ENCODE measurements at places on chromosomes 11 and 22.

DNA sequence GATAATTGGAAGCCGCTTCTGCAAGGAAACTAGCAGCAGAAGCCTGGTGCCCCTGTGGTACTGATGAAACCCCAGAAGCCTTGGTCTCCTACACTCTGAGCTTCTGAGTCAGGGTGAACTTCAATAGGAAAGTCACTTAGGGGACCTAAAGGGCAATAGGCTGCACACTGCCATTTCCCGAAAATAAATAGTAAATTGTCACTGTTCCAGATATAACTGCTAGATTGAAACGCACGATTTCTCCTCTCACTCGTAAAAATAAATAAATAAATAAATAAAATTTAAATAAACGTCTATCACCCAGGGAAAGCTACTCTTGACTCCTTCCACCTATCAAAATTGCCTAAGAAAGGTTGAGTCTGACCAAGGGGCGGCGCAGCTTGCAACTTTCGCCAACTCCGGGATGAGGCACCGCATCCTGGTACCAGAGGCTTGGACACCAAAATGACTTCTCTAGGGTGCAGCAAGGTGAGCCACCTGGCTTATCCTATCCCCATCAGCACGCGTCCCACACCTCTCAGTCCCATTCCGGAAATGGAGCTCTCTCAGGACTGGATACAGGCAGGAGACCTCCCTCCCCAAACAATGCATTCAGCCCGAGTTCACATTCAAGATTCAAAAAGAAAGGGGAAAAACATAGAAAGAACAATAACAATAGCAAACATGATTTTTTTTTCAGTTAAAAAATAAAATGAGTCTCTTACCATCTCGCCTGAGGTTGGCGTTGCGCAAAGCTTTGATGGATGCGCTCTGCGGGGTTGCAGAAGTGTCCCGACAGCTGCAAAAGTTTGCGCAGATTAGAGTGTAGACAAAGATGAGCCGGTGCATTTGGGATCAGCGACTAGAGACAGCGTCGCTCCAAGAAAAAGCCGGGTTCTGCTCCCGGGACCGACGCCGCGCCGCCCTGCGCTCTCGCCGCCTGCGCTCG, 583 bp downstream of the PDGFD start:
- no peak for DNase-seq

- no peak for DNase-seq
Measured at GRCh38 chr11:124150684-124151083, 32.5 kb upstream of the OR10D3 start.

GRCh38 chr22:29202212-29203192, 3.2 kb upstream of the EMID1 start:
- DNase-seq: peak; percentile 25

- DNase-seq: no peak
Measured at GRCh38 chr11:10526974-10527918, 13.7 kb downstream of the RNF141 start.

DNA sequence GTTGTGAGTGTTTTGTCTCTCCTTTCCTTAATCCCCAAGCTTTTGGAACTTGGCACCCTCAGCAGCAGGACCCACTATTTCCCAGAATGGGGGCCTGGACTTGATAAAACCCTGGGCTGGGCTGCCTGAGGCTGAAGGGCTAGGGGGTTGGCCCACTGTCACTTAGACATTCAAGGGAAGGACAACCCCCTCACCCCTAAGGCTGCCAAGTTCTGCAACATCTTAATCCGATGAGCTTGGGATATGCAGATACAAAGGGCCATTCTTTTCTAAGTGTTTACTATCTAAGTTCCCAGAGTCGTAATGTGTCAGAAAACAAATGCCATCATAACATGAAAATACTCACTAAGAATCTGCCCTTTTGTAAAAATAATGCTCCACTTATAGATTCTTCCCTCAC, 42.9 kb downstream of the IRAG1 start:
- no peak for DNase-seq

DNA sequence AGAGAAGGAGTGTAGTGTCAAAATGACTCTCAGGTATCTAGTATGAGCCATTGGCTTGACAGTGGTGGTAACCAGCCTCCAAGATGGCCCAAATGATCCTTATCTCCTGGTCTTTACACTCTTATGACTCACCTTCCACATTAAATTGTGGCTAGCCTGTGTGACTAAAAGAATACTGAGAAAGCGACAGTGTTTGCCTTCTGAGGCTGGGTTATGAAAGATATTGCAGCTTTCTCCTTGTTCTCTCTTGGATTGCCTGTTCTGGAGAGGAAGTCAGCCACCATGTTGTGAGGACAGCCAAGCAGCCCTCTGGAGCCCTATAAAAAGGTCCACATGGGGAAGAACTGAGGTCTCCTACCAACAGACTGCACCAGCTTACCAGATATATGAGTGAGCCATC, 15.8 kb downstream of the C11orf71 start:
- DNase-seq: no peak

DNA sequence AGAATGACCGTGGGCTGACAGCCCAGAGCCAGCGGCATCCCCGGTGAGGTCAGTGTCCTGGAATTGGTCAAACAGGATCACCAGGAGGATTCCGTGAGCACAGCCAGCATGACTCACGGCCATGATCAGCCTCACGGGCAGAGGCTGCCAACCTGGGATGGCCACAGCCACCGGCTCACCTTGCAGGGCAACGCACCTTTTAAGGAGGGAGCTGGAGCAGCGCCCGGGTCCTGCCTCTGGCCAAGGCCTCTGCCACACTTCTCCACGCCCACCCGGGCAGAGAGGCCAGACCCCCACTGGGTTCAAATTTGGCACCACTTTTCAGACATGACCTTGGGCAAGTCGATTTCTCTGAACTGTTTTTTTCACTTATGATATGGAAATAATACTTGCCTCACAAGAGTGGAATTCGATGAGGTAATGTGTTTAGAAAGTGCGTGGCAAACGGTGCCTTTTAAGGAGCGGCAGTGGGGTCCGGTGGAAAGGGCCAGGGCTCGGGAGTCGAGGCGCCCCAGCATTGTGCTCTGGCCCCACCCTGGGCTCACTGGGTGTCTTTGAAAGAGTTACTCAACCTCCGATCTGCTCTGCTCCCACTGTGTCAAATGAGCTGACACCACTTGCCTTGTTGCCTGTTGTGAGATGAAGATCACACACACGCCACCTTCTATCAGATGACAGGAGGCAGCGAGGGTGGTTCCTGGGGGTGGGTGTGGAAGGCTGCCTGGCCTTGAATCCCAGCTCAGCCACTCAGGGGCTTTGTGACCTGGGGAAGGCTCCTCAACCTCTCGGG, 16.0 kb downstream of the TXN2 start:
- DNase-seq: no peak
